GM18507 (cell line): ENCODE measurements at places on chromosomes 3 and 15.

GRCh38 chr15:66905954-66906353 lies 159.4 kb upstream of the SMAD3 start:
- no peak for DNase-seq

- no peak for DNase-seq
Measured at GRCh38 chr15:38928431-38928830, 363.8 kb upstream of the RASGRP1 start.

DNA sequence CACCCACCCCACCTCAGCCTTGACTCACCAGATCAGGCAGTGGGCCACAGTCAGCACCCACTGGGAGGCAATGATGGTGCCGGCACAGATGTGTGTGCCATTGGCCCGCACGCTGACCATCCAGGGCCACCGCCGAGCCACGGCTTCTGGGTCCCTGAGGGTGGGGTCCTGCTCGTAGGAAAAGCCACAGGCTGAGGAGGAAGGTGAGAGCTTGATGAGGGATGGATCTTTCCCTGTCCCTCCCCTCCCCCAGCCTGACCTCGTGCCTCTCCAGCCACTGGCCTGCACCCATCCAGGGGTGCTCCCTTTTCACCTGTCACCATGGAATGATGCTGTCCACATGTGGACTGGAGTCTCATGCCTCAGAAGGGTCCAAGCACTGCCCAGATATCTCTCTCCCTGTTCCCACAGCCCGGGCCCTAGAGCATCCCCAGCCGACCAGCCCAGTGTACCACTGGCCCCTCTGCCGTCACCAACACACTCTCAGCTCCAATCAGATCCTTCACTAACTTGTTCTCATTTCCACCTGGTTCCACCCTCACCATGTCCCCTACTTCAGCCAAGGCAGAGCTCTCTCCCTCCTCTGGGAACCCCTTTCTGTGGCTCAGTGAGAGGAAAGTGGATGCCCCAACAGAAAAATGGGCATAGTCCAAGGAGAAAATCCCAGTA lies 2.0 kb downstream of the PRSS50 start:
- no peak for DNase-seq

GRCh38 chr15:82139823-82140268 lies 94.0 kb upstream of the MEX3B start:
- DNase-seq, result no peak

DNA sequence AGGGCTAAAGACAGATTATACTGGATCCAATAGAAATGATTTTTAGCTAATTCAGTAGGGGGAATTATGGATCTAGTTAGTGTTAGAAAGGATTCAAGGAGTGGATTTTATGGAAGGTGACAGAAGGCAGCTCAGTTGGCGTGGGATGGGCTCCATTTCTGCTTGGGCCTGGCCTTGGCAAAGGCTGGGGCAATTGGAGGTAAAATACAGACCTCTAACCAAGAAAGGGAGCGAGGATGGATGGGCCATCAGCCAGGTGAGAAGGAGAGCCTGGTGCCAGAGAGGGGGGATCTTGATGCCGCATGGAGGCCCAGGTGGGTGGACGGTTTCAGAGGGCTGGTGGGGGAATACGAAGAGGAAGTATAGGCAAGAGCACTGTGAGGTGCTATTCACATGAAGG lies 40.7 kb upstream of the TRA2B start:
- DNase-seq, result no peak

- no peak for DNase-seq
Measured at GRCh38 chr15:64090527-64090926, 3.1 kb downstream of the CIAO2A start.

DNA sequence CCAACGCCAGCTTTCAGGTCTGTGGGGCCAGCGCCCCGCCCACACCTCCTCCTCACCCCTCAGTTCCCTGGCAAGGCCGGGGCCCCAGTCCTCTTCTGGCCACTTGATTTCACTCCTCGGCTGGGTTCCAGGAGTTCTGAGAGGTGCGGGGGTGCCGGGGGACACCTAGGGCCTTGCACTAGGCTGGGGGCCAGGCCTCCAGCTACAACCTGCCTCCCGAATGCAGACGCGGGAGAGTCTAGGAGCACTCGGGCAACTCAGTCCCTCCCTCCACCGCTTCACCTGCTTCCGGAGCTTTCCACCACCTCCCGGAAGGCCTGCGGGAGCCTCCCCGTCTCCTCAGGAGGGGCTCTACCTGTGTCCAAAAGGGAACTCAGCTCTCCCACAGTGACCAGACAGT lies 35.6 kb downstream of the TNK2 start:
- DNase-seq, result no peak

GRCh38 chr3:81761904-81762580 lies 597 bp upstream of the GBE1 start:
- DNase-seq, result no peak

DNA sequence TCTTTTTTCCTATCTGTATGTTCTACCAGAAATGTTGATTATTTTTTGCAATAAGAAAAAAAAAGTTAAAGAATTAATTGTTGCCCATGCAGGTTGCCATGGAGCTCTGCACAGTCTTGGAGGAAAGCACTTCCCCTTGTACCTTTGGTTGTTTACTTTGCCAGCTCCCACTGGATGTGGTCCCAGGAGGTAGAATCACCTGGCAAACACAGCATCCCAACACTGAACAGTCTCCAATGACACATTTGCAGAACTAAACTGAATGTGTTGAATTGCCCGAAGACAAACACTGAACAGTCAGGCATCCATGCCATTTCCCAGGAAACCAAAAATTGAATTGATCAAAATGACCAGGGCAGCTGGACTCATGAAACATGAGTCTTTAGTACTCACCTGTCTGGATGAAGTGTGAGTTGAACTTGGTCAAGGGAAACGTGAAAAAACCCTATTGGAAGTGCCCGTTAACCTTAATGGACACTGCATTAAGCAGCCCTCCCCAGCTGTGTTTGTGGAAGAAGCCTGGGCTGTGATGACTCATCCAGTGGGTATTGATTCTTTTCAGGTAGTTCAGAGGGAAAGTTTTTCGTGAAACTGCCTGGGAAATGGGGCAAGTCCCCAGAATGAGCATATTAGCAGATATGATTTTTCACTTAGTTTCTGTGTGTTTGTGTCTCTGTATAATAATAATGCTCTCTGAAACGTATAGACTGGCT lies 284.7 kb upstream of the STT3B start:
- DNase-seq, result no peak

- DNase-seq, result no peak
Measured at GRCh38 chr3:120369037-120369467, 19.9 kb upstream of the LRRC58 start.

DNA sequence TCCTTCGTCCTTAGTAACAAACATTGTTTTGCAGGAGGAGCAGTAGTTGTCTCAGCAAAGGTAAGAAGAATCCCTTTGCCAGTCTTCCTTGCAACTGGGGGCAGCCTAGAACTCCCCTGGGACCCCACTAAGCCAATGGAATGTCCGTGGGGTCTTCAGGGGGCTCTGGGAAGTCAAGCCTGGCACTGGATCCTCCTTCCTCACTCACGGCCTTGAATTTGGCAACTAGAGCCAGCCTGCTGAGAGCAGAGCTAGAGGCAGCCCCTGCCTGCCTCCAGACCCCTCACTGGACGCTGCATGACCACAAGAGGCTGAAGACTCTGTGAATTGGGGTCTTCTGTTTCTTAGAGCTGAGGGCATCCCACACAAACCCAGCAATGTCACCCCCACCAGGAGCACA lies 18.6 kb upstream of the PRR23E start:
- no peak for DNase-seq
